Heart right ventricle (tissue), 16 donors: ENCODE measurements at places on chromosomes 1 and 21. TPM values are rescaled to one million over a fixed set of nuclear protein-coding genes. Genes with fewer than 3 reads are reported as not detected.

GRCh38 chr1:242524571-242525359 is at the start of gene PLD5:
Gene PLD5 (minus strand): TSS chr1:242524697.
- H3K4me3 ChIP-seq: peak within 1 kb of the TSS; percentile 39
- DNase-seq: no peak
- no peaks in the 10 kb centered on the region for H3K4me1 ChIP-seq
- H3K27ac ChIP-seq: no peak within 1 kb of the TSS
- peaks cover 11% of the 10 kb centered on the region for H3K27me3 ChIP-seq

GRCh38 chr1:39178541-39179431 is 25.7 kb upstream of the MACF1 start:
- peaks cover 27% of the 10 kb centered on the region for H3K4me1 ChIP-seq
- no peaks in the 10 kb centered on the region for H3K36me3 ChIP-seq
- no peaks in the 10 kb centered on the region for H3K27me3 ChIP-seq
- H3K27ac ChIP-seq: peak overlapping the region; percentile 22
- DNase-seq: no peak
- no peak overlapping the region for H3K4me3 ChIP-seq

CTSS gene
- total RNA-seq: 15.2 TPM

CD1D gene
- 3.6 TPM for total RNA-seq

DNA sequence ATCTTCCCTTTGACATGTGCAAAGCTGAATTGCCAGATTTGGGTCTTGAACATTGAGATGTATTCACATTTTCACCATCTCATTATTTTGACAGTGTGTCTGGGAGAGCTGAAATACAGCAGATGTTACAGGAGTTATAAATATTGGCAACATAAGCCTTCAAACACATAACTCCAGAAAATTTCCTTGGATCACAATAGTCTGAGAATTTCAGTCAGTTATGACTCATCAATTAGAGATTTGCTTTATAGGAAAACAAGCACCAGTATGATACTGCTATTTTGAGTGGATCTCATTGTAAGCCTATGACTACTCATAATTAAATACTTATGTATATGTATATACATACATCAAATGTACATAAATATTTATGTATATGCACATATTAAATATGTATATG is 1171.8 kb downstream of the AMY1C start:
- no peaks in the 10 kb centered on the region for H3K4me1 ChIP-seq
- DNase-seq: no peak

GSTM2 gene
- 66.7 TPM for total RNA-seq

GRCh38 chr1:244388961-244389360 is 62.7 kb downstream of the ADSS2 start:
- DNase-seq: no peak
- no peaks in the 10 kb centered on the region for H3K4me1 ChIP-seq
- no peaks in the 10 kb centered on the region for H3K27me3 ChIP-seq

- H3K4me3 ChIP-seq: no peak overlapping the region
- no peaks in the 10 kb centered on the region for H3K27me3 ChIP-seq
- H3K4me1 ChIP-seq: no peaks in the 10 kb centered on the region
- no peak overlapping the region for H3K27ac ChIP-seq
- no peak for DNase-seq
Observed at GRCh38 chr1:210373878-210374599, 45.3 kb downstream of the HHAT start.

GRCh38 chr1:184624051-184624450 is 130.6 kb downstream of the EDEM3 start:
- peaks cover 14% of the 10 kb centered on the region for H3K36me3 ChIP-seq
- H3K27ac ChIP-seq: peak overlapping the region; percentile 79
- no peak overlapping the region for H3K4me3 ChIP-seq
- DNase-seq: no peak
- H3K4me1 ChIP-seq: peaks cover 73% of the 10 kb centered on the region
- no peaks in the 10 kb centered on the region for H3K27me3 ChIP-seq

DNA sequence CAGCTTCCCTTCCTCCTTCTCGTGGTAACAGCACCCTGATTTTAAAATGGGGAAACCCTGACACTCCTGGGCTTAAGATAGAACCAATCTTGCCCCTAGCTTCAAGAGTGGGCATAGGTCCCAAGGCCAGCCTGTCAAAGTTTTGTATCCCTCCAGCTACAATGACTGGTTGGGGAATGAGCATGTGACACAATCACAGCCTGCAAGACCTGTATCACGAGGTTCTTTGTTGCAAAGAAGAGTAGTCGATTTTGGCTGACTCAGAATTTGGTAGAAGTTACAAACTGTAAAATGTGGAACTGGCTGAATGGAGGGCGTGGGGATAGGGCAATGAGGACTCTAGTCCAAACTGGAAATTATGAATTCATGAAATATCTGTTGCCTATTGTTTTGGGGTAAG is 18.7 kb downstream of the CTSK start:
- no peaks in the 10 kb centered on the region for H3K36me3 ChIP-seq
- DNase-seq: no peak
- H3K27ac ChIP-seq: no peak overlapping the region
- H3K4me3 ChIP-seq: no peak overlapping the region
- H3K4me1 ChIP-seq: no peaks in the 10 kb centered on the region

GRCh38 chr1:43444151-43444828 is 9.4 kb downstream of the HYI start:
- H3K27me3 ChIP-seq: no peaks in the 10 kb centered on the region
- no peaks in the 10 kb centered on the region for H3K36me3 ChIP-seq
- H3K27ac ChIP-seq: no peak overlapping the region
- H3K4me3 ChIP-seq: no peak overlapping the region
- DNase-seq: no peak
